ENCODE measurements at places on chromosomes 5 and 9.

GRCh38 chr9:27556470-27556869, 16.8 kb downstream of the C9orf72 start:
- no peak for DNase-seq

DNA sequence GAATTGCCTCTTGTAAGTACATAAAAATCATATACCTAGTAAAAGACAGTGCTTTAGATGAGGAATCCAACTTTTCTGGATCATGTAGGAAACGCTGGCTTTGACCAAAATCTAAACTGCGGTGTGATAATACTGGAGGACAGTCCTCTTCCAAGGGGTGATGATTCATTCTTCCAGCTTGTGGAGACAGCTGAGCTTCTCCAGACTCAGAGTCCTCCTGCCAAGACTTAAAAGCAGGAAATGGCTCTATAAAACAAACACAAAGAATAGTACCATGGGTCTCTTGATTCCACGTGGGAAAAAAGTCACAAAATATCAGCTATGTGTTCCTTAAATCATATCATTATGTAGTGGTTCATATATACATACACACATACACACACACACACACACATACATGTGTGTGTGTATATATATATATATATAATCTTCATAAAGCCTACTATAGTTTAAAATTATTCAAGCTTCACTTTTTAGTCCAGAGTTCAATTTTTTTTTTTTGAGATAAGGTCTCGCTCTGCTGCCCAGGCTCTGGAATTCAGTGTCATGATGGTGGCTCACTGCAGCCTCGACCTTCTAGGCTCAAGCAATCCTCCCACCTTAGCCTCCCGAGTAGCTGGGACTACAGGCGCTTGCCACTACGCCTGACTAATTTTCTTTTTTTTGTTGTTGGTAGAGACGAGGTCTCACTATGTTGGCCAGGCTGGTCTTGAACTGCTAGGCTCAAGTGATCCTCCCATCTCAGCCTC, 65.0 kb downstream of the PKD2L2 start:
- DNase-seq = no peak

- no peak for DNase-seq
Measured at GRCh38 chr5:62354028-62354874, 48.2 kb downstream of the KIF2A start.

GRCh38 chr5:95081982-95082381, 202.9 kb downstream of the MCTP1 start:
- no peak for DNase-seq

- DNase-seq = no peak
Measured at GRCh38 chr9:35691757-35692301, 2.1 kb upstream of the TPM2 start.

DNA sequence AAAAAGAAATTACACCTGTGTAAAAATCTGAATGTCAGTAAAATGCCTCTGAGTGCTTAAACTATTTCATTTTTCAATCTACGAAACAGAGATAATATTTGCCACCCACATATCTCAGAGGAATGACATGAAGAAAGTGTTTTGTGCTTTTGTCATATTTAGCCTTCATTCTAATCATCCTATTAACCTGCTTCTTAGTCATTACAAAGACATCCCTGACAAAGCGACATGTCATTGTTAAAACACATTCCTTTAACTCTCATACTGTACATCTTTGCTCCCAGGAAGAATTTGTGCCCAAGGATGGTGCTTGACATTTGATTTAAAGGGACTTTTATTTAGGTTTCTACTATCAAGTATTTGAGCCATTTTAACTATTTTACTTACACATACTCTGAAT, 275.9 kb downstream of the DMRTA1 start:
- DNase-seq = no peak

All from cortex of kidney (tissue), 1 donor.